ENCODE measurements at places on chromosomes 7 and 10.

DNA sequence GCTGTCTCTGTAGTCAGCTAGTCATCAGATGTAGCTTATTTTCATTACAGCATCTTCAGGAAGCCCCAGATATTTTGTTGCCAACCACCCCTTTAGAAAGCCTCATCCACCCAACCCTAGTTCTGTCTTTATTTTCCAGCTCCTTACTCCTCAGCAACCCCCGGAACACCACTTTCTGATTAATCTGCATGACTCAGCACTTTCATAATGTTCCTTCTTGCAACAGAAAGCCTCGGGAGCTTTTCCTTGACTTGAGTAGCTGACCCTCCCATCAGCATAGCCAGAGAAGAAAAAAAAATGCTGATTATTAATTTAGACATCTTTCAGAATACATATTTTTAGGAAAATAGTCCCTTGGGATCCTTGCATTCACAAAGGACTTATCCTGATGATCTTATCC is 244.0 kb upstream of the CXCL12 start:
- no peak for DNase-seq

GRCh38 chr10:101886521-101887312 is 43.1 kb upstream of the KCNIP2 start:
- no peak for DNase-seq

DNA sequence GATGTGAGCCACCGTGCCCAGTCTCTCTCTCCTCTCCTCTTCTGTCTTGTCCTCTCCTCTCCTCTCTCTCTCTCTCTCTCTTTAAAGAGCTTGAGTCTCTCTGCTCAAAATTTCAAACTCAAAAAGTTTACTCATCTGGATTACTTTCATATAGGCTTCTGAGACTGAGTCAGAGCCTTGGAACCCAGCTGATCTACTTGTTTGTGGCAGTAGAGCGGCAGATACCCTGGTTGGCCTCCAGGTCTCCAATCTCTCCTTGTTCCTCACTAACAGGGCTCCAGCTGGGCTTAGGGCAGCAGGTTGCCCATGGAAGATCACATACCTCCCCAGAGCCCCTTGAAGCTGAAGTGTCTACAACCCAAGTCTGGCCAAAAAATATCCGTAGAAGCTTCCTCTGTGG is 51.0 kb downstream of the HHEX start:
- DNase-seq = no peak

DNA sequence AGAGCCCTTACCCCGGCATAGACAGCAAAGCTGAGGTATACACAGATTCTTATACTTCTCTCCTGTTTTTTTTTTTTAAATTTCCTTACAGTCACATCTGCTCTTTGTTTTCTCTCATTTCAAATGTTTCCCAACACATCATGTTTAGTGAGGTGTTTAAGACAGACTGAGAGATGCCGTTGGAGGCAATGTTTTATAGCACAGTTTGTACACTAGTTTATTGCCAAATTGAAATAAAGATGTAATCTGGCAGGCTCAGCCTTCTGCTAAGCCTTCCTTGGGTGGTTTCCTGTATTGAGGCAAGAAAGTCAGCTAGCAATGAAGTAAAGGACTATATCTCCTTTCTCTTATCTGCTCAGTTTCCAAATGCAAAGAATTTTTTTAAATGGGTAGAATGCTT is 393.4 kb downstream of the SORCS1 start:
- DNase-seq = no peak

DNA sequence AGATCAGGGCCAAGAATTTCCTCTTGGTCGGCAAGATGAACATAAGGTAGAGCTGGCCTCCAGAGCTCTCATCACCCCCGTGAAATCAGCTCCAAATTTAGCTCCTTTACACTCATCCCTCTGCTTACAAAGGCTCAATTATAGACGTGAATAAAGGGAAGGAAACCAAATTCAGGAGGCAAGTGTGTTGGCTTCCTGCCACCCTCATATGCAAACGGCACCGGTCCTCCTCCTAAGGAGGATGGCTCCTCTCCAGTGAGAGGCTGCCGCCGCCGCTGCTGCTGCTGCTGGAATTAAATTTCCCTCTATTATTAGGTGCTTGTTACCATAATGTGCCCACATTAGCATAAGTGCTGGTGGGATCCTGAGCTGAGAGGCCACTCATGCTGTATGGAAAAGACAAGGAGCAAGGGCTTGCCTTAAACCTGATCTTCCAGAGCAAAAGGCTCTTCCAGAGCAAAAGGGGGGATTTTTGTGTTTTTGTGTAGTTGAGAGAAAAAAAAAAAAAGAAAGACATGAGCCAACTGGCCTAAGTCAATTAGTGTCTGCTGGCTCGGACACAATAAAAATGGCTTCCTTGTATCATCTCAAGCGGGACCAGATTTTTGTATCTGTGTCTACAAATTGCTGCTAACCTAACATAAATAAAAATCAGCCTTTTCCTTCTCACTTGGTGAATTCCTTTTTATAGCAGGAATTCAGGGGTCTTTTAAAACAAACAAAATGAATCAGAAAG is 68.4 kb downstream of the CDHR3 start:
- DNase-seq = no peak

- DNase-seq = no peak
These were observed 228.4 kb upstream of the TAC1 start for GRCh38 chr7:97503367-97504094.

GRCh38 chr10:1063232-1063865 is 7.2 kb downstream of the WDR37 start:
- no peak for DNase-seq

DNA sequence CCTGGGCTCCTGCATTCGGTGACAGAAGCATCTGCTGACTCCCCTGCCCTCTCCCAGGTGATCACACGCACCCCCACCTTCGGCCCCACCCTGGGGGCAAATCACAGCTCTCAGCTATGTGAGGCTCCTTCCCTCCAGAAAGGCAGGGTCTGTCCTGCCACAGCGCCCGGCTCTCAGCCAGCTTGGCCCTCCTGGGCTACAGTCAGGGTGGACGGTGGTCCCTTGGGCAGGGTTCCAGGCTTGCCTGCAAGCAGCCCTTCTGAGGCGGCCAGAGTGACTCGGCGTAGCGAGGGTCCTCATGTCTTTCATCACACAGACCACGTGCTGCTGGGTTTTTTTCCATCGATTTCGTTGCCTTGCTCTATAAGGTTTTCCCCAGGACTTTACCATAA is 53.6 kb upstream of the EBF3 start:
- DNase-seq = no peak

GRCh38 chr7:66304536-66304935 is 99.4 kb downstream of the TPST1 start:
- no peak for DNase-seq

DNA sequence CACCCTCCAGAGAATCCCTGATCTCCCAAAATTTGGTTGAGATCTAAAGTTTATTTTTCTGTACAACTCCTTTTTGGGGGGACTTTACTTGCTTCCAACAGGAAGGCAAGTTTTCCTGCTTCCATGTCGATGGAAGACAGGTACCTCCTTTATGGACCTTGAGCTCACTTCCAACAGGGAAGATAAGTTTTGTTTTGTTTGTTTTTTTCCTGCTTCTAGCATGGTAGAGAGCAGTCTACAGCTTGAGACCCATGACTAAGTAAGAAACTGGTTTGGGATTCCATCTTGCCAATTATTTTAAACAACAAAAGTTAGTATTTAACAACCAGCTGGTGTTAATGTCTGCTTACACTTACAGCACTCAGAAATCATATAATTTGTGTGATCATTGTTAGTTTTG is 74.4 kb downstream of the ST8SIA6 start:
- no peak for DNase-seq

GRCh38 chr7:73565675-73566340 is 8.3 kb upstream of the BCL7B start:
- no peak for DNase-seq

GRCh38 chr7:143205560-143206293 is 16.1 kb upstream of the TAS2R40 start:
- DNase-seq = no peak

GRCh38 chr10:119162452-119163092 is 2.9 kb downstream of the SFXN4 start:
- DNase-seq = no peak

GRCh38 chr10:35594115-35595079 is 10.7 kb upstream of the GJD4 start:
- DNase-seq = no peak

DNA sequence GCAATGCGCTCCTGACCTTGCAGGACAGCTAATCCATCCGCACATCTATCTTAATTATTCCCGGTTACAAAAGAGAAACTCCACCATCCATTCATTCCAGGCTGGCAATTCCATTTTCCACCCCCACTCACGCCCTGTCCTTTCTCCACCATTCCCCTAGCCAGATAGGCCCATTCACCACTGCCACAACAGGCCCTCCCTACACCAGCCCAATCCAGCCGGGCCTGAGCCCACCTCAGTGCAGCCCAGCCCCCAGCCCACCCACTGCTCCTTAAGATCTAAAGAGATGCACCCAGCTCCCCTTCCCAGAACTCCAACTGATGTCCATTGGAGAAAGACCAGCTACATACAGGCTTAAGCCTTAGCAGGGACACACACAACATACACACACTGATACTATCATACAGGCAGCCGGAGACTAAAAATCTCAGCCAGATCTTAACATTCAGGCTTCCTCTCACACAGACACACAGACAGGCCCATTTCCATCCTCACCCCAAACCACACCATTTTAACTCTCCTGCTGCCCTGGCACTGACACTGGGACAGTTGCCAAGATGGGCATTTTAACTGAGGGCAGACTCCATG is 38.0 kb upstream of the PAX2 start:
- no peak for DNase-seq

GRCh38 chr7:131021460-131021859 is 287.5 kb upstream of the KLF14 start:
- no peak for DNase-seq

DNA sequence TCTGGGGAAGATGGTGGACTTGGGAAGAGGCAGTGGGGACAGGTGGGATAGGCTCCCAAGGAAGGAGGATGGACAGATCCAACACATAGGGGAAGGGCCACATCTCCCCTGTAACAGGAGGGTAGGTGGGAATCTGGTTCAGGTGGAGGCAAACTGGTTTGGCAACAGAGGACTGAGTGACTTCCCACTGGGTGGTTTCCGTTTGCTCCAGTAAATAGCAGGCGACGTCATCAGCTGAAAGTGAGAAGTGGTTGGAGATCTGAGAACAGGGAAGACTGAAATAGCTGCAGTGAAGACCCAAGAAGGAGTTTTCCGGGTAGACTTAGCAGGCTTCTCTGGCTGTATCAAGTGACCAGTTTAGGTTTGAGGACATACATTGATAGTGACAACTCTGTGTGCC is 504.4 kb downstream of the GALNT17 start:
- DNase-seq = no peak

- DNase-seq = no peak
These were observed 48.4 kb upstream of the GLI3 start for GRCh38 chr7:42285383-42285824.

- no peak for DNase-seq
These were observed 17.2 kb upstream of the STRIP2 start for GRCh38 chr7:129417073-129417472.

- DNase-seq = no peak
These were observed 411.5 kb downstream of the SFMBT2 start for GRCh38 chr10:6999232-6999925.

DNA sequence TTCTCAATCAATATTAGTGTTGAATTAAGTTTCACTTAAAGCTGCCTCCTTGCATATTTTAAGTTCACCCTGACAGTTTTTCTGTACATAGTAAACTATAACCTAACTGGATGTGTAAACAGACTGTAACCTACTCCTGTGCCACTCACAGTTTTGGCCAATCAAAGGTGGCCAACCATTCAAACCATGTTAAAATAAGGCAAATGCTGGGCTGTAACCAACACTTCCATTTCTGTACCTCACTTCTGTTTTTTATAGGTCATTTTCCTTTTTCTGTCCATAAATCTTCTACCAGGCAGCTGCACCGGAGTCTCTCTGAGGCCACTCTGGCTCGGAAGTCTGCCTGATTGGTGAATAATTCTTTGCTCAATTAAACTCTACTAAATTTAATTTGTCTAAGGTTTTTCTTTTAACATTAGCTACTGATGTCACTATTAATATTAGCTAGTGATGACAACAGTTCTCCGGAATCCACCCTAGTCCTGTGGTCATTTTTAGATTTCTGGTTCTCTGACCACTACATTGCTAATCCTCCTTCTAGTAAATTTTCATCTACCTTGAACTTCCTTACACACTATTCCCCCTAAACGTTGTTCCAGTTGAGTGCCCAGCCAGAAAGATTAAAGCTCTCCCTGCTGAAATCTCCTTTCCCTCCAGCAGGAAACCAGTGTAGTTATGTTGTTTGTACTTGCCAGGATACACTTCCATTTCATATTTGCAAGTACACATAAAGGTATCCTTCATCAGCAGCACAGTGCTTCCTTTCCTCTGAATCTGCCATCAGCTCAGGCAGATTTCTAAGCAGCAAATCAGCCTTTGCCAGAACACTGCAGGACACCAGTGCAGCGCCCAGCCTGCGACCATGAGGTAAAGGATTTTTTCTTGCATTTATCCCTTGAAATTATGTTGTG is 18.6 kb upstream of the IFIT2 start:
- no peak for DNase-seq

GRCh38 chr7:103577059-103577458 is 131.1 kb upstream of the SLC26A5 start:
- no peak for DNase-seq

DNA sequence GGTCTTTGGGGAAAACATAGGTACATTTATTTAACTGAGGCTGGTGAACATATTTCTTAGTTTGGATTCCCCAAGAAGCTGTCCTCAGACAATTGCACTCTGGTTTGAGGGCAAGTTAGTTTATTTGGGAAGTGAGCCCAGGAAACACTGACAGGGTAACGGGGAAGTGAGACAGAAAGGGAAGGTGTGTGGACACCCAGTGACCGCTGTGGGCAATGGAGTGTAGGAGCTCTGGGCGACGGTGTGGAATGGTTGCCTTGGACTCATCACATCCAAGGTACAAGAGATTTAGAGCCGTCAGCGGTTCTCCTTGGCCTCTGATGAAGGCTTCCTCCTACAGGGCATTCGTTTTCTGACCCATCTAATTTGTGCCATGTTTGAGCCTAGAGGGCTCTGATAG is 7.1 kb downstream of the MRC1 start:
- no peak for DNase-seq

DNA sequence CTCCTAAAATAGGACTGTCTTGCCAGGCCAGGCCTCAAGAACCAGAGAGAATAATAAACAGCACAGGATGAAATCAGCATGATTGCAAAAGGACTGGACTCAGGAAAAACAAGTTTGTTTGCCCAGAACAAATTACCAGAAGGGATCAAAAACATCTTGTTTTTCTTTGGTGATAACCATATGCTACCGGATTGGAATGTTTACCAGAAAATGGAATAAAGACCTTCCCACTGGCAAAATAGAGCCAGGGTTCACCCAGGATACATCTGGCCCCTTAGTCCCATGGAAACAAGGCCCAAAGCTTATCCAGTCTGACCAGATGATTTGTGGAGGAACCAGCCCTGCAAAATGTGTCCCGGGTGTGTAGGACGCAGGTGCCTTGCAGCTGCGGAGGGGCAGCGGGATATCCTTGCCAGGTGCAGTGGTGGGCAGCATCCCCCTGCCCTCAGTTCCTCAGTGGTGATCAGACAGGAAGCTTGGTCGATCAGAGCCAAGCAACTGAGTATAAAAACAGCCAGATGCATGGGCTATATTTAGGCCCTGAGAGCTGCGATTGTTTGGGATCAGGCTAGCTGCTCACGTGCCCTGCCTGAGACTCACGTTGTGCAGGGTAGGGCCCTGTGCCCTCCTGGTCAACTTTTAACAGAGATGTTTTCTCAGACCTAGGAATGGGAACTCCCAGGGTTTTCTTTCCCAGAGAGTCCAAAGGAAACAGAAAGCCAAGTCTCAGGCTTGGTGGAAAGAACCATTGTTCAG is 4.6 kb upstream of the ZNF22 start:
- no peak for DNase-seq

Data from activated CD4-positive, alpha-beta T cell treated with anti-CD3 and anti-CD28 coated beads, Interleukin-2, amount 50 U/mL, for 4 hours (primary cell).